Thymus (tissue), 14 donors: ENCODE measurements at places on chromosomes 3 and 15.

- H3K4me3 ChIP-seq: no peak overlapping the region
- no peak overlapping the region for H3K27ac ChIP-seq
- no peaks in the 10 kb centered on the region for H3K4me1 ChIP-seq
- DNase-seq: peak; percentile 17
- no peaks in the 10 kb centered on the region for H3K27me3 ChIP-seq
These were observed 247.7 kb downstream of the ZBTB20 start for GRCh38 chr3:114899186-114899931.

- H3K27me3 ChIP-seq: peaks cover 26% of the 10 kb centered on the region
- no peak overlapping the region for H3K4me3 ChIP-seq
- no peak for DNase-seq
- H3K36me3 ChIP-seq: no peaks in the 10 kb centered on the region
- H3K4me1 ChIP-seq: peaks cover 15% of the 10 kb centered on the region
These were observed 2.3 kb upstream of the SYNM start for GRCh38 chr15:99102332-99103235.

DNA sequence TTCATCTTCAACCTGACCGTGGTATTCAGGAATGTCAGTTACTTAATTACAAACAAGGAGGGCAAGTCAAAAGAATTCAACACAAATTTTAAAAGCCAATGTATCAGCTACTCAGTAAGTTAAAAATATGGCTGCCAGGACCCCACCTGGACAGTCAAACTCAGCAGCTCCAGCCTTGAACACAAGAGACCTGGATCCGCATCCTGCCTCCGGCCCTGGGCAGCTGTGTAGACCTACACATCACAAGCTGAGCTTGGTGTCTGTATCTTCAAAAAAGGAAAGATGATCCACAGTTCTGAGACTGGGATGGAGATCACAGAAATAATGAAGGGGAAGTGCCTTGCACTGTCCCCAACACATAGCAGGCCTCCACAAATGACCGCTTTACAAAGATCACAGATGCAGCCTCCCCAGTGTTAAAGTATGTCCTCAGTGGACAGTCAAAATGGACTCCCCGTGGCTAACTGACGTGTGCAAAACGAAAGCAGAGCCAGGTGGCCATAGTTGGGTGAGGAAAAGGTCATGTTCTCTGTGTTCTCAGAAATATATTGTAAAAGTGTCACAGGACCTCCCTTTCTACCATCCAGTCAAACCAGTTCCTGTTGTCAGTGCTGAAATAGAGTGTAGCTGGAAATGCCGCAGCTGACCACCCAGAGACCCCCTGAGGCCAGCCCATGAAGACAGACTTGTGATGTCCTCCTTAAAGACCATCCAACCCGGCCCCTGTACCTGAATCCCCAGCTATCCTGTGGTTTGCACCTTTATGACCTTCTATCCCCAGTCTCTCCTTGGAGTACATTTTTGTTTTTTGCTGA is 168.5 kb upstream of the NSMCE3 start:
- no peak for DNase-seq
- no peaks in the 10 kb centered on the region for H3K4me1 ChIP-seq
- H3K27me3 ChIP-seq: no peaks in the 10 kb centered on the region
- H3K4me3 ChIP-seq: no peak overlapping the region

- H3K4me3 ChIP-seq: no peak overlapping the region
- H3K27ac ChIP-seq: no peak overlapping the region
- H3K27me3 ChIP-seq: no peaks in the 10 kb centered on the region
- H3K36me3 ChIP-seq: no peaks in the 10 kb centered on the region
- no peak for DNase-seq
- H3K4me1 ChIP-seq: peaks cover 8% of the 10 kb centered on the region
These were observed 22.7 kb downstream of the SLCO3A1 start for GRCh38 chr15:91876187-91876586.

GRCh38 chr15:82910721-82911120 is 41.8 kb downstream of the HOMER2 start:
- no peaks in the 10 kb centered on the region for H3K27me3 ChIP-seq
- no peak overlapping the region for H3K4me3 ChIP-seq
- H3K36me3 ChIP-seq: no peaks in the 10 kb centered on the region
- DNase-seq: no peak

DNA sequence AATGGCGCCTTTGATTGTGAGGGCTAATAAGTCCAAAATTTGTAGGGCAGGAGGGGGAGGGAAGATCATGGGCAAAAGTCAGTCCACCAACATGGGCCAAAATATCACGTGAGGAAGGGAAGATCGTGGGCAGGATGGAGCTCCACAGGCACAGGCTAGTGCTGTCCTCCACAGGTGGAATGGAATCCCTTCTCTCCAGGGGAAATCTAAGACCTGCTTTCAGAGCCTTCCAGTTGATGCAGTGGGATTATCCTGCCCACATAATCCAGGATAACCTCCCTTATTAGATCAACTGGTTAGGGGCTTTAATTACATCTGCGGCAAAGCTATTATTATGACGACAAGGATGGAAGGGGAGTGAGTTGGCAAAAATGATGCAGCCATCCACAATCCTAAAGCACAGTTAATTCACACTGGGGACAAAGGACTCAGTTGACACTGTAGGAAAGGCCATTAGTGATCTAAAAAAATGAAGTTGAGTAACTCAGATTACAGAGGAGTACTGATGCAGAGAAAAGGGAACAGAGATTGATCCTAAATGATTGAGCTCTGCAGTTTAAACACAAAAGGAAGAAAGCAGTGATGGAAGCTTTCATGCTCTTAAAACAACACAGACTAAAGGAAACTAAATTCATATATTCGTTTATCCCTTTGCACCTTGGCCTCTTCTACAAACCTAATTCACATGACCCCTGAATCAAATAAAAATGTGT is 159.8 kb downstream of the AKAP13 start:
- no peak for DNase-seq
- H3K27ac ChIP-seq: no peak overlapping the region
- H3K27me3 ChIP-seq: no peaks in the 10 kb centered on the region
- H3K4me3 ChIP-seq: no peak overlapping the region
- peaks cover 15% of the 10 kb centered on the region for H3K4me1 ChIP-seq
- no peaks in the 10 kb centered on the region for H3K36me3 ChIP-seq

- no peak overlapping the region for H3K4me3 ChIP-seq
- no peak overlapping the region for H3K27ac ChIP-seq
- no peaks in the 10 kb centered on the region for H3K36me3 ChIP-seq
- H3K27me3 ChIP-seq: peaks cover 3% of the 10 kb centered on the region
These were observed 82.2 kb downstream of the ABI3BP start for GRCh38 chr3:100910986-100911385.

- no peaks in the 10 kb centered on the region for H3K36me3 ChIP-seq
- H3K4me1 ChIP-seq: no peaks in the 10 kb centered on the region
These were observed 11.2 kb downstream of the ESYT3 start for GRCh38 chr3:138445654-138446053.

DNA sequence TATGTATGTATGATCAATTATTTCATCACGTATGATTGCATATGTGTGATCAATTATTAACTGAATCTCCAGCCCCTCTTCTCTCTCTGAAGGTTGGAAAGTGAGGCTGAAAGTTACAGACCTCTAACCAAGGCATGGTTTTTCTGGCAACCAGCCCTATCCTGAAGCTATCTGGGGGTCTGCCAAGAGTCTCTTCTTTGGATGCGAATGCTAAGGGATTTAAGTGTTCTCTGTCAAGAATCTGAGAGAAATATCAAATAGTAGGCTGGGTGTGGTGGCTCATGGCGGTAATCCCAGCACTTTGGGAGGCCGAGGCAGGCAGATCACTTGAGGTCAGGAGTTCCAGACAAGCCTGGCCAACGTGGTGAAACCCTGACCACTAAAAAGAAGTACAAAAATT is 8.1 kb downstream of the NKTR start:
- peaks cover 13% of the 10 kb centered on the region for H3K36me3 ChIP-seq
- no peak for DNase-seq
- no peaks in the 10 kb centered on the region for H3K4me1 ChIP-seq
- no peaks in the 10 kb centered on the region for H3K27me3 ChIP-seq

DNA sequence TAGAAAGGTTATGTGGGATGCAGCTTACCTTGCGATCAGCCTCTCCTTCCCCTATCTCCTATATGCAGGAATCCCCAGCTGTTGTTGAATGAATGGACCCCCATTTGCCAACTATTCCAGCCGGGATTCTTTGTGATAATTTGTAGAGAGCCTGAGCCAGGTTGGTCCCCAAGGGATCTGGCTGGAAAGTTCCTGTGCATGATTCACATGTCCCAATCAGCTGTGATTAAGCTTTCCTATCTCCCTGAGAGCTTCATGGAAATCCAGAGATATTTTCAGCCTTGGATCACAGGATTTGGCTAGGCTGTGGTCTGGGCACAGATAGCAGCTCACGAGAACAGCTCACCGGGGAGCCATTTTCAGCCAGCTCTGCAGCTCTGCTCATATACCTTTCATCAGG is 76.7 kb downstream of the ARNT2 start:
- H3K4me1 ChIP-seq: no peaks in the 10 kb centered on the region
- no peak for DNase-seq
- no peak overlapping the region for H3K27ac ChIP-seq

DNA sequence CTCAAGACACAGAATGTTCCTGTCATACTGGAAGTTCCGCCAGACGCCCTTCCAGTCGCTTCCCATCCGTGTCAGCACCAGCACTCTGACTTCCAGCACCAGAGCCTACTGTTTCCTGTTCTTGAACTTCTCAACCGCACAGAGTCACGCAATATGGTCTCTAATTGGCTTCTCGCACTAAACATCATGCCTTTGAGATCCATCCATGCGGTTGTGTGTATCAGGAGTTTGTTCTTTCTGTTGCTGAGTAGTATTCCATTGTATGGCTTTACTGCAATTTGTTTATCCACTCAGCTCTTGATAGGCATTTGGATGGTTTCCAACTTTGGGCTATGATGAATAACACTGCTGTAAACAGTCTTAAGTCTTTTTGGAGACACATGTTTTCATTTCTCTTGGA is 112.1 kb downstream of the LRRK1 start:
- no peak for DNase-seq
- H3K4me3 ChIP-seq: no peak overlapping the region
- H3K27ac ChIP-seq: no peak overlapping the region
- no peaks in the 10 kb centered on the region for H3K4me1 ChIP-seq
- H3K27me3 ChIP-seq: no peaks in the 10 kb centered on the region
- H3K36me3 ChIP-seq: no peaks in the 10 kb centered on the region

GRCh38 chr15:39125226-39125625 is 455.7 kb upstream of the THBS1 start:
- no peaks in the 10 kb centered on the region for H3K27me3 ChIP-seq
- DNase-seq: no peak
- no peaks in the 10 kb centered on the region for H3K36me3 ChIP-seq
- no peak overlapping the region for H3K27ac ChIP-seq
- H3K4me1 ChIP-seq: no peaks in the 10 kb centered on the region

DNA sequence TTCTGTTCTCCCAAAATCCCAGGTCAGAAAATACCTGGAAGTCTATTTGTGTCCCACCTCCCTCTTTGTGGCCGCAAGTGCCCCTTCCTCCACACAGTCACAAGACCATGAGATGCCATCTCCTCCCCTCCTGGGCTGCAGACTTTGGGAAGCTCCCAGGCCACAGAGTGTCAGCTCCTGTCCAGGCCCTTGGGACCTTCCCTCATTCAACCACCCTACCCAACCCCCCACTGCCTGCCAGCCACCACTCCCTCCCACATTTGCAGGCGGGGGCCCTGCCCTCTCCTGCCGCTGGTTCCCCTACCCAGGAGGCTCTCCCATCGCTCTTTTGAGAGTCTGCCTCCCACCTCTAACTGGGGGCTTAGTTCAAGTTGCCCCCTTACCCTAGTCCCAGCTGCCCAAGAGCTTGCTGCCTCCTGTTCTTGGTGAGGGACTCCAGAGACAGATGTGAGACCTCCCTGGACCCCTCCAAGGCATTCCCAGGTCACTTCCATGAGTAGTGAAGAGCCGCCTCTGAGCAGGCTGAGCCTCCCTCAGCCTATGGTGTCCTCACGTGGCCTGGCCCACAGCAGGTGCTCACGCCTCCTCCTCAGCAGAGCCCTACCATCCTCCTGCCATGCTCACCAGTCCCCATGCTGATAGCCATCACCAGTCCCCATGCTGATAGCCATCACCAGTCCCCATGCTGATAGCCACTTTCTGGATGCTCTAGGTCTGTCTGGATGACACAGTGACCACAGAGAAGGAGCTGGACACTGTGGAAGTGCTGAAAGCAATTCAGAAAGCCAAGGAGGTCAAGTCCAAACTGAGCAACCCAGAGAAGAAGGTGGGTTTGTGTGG is 15.9 kb upstream of the STAB1 start:
- no peak overlapping the region for H3K4me3 ChIP-seq
- no peak overlapping the region for H3K27ac ChIP-seq
- no peaks in the 10 kb centered on the region for H3K4me1 ChIP-seq
- DNase-seq: no peak

DNA sequence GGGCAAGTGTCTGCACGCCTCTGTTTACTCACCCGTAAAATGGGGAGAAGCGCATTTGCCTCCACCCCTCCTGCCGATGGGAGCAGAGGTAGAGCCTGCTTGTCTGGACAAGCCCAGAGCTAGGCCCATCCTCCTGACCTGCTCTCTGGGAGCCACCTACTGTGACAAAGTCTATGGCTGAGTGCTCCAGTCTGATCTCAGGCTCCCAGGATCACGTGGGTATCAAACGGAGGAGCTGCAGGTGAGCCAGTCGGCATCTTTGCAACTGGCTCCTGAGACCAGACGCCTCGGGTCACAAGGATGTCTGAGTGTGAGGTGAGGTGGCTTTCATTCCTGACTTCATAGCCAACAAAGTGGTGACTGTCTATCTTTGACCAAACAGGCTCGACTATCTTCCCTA is 2.1 kb upstream of the ALDH1A3 start:
- H3K4me3 ChIP-seq: no peak overlapping the region
- peaks cover 55% of the 10 kb centered on the region for H3K27me3 ChIP-seq
- H3K4me1 ChIP-seq: no peaks in the 10 kb centered on the region
- H3K36me3 ChIP-seq: no peaks in the 10 kb centered on the region

DNA sequence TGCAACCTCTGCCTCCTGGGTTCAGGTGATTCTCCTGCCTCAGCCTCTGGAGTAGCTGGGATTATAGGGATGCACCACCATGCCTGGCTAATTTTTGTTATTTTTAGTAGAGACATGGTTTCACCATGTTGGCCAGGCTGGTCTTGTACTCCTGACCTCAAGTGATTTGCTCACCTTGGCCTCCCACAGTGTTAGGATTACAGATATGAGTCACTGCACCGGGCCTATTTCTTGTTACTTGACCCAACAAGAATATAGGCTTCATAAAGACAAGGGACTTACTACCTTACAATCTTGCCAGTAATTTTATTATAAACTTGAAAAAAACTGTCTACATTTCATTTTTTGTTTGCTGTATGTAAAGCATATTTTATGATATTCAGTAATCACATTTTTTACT is 21.4 kb upstream of the ZBTB47 start:
- H3K27me3 ChIP-seq: no peaks in the 10 kb centered on the region
- no peak overlapping the region for H3K27ac ChIP-seq
- H3K36me3 ChIP-seq: peaks cover 36% of the 10 kb centered on the region
- DNase-seq: no peak
- H3K4me1 ChIP-seq: no peaks in the 10 kb centered on the region

GRCh38 chr15:89199746-89200145 is 21.6 kb downstream of the RLBP1 start:
- H3K4me1 ChIP-seq: peaks cover 3% of the 10 kb centered on the region
- peaks cover 37% of the 10 kb centered on the region for H3K36me3 ChIP-seq
- no peak overlapping the region for H3K27ac ChIP-seq
- no peak overlapping the region for H3K4me3 ChIP-seq
